ENCODE measurements at places on chromosomes 5 and 9.

DNA sequence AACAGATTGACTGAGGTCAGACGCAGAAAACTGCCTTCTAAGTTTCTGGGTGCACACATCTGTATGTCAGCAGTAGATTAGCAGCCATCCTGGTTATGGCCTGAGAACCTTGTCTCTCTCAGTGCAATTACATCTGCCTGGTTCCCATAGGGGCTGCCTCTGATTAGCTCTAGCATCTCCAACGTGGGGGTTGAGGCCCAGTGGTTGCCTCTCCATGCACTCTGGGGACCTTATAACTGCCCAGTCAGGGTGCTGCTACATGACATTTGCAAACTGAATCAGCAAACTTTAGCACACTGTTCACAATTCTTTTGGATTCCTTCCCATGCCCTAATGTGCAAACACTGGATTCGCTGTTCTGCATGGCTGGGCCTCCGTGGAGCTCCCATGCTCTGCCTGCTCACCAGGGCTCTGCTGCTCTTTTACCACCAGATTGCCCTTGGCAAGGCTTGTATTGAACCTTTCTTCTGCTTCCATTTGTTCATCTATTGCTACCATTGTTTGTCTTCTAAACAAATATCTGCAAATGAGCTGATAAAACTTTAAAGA lies 36.2 kb downstream of the SNX18 start:
- DNase-seq = no peak

DNA sequence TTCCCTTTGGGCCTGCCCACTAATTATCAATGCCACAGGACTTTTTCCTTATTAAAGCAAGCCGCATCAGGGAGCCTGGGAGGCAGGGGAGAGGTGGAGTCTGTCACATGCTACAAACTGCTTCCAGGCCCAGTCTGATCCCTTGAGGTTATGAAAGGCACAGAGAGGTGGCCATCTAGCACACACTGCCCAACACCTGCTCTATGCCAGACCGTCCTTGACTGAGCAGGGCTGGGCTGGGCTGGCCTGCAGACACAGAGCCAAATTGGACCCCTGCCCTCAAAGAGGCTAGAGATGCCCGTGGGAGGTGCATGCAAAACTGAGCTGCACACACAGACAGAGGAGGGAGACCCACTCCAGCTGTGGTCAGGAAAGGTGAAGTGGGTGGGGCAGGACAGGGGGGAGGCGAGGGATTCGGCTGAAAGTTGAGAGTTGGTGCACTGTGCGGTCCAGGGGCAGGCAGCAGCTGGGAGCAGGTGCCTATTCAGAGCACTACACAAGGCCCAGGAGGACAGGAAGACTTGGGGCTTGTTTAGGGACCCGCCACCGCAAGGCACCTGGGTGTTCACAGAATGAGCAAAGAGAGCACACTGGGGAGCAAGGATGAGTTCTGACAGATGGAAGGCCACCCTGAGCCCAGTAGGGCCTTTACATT lies 36.4 kb upstream of the TCF7 start:
- DNase-seq = no peak

GRCh38 chr5:138212828-138213160 lies 329 bp downstream of the CDC23 start:
- peak; percentile 37 for DNase-seq

GRCh38 chr5:78720997-78721396 lies 72.4 kb upstream of the LHFPL2 start:
- no peak for DNase-seq

- no peak for DNase-seq
Measured at GRCh38 chr5:32581010-32581785, 4.2 kb upstream of the SUB1 start.

DNA sequence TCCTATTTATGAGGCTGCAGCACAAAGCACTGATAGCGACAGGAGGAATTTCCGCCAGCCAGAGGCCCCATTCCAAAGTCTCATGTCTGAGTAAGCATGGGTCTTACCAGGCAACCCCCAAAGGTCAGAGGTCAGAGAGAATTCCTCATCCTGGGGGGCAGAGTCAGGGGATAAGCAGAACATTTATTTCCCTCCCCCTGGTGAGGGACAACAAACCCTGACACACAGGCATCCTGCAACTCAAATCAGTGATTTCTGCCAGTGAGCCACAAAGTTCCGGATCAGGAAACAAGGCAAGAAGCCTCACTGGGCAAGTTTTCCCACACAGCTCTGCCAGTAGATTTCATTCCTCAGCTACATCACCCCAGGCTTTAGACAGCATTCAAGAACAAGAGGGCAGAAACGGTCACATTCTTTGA lies 37.0 kb downstream of the ADAMTS12 start:
- no peak for DNase-seq

DNA sequence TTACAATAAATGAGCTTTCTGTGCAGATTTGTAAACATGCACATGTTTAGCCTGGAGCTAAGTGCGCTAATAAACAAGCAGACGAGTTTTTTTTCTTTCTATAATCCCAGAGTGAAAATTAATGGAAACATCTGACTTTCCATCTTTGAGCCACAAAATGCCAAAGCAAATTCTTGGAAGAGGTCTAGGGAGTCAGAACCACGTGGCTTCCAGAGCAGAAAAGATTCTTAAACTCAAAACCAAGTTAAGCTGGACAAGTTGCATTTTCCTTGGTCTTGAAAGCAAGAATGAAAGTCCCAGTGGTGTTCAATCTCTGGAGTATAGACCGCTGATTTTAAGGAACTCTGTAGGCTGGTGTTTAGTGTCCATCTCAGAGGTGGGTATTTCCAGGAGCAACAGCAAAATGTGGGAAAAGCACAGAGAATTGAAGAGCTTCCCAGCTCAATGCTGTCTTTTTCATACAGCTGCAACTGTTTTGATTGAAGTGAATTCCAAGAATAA lies 71.4 kb downstream of the MYO10 start:
- DNase-seq = no peak

DNA sequence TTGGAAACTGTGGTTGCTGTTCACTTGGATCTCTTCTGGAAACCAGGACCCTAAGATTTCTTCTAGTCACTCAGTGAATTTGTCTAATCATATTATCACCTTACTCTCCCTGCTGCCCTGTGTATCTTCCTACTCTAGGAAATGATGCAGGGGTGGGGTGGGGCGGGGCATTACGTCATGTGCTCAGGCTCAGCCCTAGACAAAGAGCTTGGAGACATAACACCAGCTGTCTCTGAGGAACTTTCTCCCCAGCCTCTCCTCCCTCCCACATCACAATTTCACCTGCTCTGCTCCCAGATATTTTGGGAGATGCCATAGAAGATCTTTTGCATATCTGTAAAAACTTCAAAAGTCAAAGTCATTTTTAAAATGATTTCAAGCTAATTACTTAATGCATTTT lies 470.4 kb downstream of the ZSWIM6 start:
- no peak for DNase-seq

DNA sequence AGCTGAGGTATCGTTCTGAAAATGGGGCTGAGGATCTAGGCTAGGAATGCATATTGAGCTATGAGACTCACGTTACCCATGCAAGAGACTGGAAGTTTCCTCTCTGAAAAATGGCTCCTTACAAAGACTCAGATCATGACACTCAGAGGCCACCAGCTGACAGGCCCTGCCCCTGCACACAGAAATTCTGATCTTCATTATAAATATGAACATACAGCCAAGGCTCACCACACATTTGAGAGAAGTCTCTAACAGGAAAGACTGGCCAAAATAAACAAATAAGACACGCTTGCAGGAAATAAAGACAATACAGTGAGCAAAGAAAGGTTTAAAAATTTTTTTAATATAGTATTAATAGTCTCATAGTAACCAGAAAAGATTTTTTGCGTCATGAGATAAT lies 365.9 kb downstream of the NFIB start:
- DNase-seq = no peak

DNA sequence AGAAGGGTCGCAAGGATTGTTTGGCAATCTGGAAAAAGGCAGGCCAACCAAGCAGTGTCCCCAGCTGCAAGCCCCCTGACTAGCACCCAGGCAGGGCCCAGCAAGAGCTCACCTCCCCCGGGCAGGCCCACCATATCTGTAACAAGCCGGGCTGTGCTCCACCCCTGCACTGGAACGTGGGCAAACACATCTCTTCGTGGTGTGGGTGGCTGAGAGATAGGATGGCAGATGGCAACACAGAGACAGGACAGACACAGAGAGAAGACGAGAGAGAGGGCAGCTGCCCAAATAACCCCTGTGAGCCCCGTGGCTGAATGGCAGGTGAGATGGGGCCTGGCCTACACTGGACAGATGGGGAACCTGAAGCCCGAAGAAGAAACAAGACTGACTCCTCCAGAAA lies 9.4 kb downstream of the BBLN start:
- DNase-seq = peak; percentile 58

DNA sequence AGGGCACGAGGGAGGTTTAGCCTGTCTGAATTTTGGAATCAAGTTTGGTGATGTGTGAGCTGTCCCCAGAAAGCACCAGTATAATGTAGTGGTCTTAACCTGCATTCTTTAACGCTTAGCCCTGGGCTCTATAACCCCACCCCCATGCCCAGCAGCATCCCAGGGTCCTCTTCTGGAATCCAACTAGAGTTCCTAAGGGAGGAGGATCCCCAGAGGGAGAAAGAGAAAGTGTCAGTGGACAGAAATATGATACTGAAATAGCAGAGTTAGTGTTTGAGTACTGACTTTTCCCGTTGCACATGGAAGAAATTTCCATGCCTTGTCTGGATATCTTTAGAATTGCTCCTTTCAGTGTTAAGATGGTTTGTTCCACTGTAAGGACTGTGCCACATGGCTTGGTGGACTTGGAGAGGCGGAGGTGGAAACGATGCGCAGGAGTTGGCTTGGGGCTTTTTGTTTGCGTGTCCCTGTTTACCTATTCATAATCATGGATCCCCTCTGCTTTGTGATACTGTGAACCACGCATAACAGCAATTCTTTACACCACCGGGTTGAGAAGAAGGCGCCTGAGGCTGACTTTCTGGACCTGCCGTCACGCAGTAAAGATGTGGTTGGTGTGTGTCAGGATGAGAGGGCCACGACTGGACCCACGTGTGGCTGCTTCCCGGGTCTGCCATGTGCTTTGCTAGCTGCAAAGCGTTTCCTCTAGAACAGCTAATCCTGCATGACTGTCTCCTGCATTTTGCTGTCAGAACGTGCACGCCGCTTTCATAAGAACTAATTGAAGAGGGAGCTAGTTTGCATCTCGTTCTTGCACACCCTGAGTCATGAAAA lies 142.3 kb downstream of the SMARCA2 start:
- peak; percentile 4 for DNase-seq

DNA sequence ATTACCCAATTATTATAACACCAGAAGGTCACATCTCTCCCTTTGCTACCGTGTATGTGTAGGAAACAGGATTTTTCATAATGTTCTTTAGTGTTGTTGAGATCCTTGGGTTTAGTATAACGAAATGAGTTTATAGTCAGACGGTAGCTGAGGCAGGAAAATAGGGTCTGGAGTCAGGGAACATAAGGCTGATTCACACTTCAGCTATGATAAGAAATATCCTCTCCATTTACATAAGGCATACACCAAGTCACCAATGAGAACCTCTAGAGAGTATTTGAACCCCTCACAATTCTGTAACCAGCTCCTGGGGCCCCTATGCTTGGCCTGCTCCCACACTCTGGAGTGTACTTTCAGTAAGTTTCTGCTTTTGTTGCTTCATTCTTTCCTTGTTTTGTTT lies 58.9 kb upstream of the ANKH start:
- no peak for DNase-seq

Data from hematopoietic multipotent progenitor cell treated with erythropoietin and hydrocortisone succinate and interleukin-3 and kit ligand, for 15 days (in vitro differentiated cells).